ENCODE measurements at places on chromosomes 2 and 18.

DNA sequence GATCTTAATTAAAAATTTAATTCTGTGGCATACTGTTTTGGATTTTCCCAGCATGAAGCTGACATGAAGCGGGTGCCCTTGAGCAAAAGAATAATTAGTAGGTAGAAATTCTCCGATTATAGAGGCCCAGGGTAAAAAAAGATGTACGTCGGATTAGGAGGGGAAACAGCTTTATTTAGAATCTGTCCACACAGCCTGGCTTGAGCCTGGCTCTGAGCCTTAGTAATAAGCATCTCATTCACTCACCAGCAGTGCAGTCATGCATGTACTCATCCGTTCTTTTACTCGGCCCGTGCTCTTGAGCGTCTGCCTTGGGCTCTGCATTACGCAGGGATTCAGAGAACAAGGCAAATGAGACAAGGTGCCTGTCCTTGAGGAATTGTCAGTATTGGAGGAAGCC lies 219.3 kb downstream of the AGAP1 start:
- H3K4me3 ChIP-seq, result no peak overlapping the region
- no peaks in the 10 kb centered on the region for H3K4me1 ChIP-seq
- H3K27me3 ChIP-seq, result no peaks in the 10 kb centered on the region
- DNase-seq, result no peak
- H3K36me3 ChIP-seq, result no peaks in the 10 kb centered on the region

GRCh38 chr2:81266106-81266505 lies 961.6 kb upstream of the LRRTM1 start:
- no peak overlapping the region for H3K27ac ChIP-seq
- H3K4me3 ChIP-seq, result no peak overlapping the region
- no peaks in the 10 kb centered on the region for H3K36me3 ChIP-seq
- peak; percentile 46 for DNase-seq

DNA sequence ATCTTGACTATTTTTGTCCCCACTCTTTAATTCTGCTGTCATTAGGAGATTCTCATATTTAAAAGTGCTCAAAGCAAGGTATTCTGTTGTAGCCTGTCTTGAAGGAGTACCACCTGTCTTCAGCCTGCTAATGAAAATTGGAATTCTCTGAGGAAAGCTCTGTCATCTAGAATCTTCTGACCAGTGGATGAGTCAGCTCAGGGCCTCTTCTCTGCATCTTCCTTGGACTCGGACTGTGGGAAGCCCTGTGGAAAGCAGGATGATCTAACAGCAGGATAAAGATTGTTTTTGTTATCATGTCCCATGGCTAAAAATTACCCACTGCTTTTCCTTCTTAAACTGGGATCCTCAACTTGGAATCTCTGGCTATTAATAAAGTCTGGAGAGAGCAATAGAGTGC lies 18.7 kb upstream of the TMEM200C start:
- H3K27me3 ChIP-seq, result no peaks in the 10 kb centered on the region
- no peaks in the 10 kb centered on the region for H3K36me3 ChIP-seq
- no peak for DNase-seq
- no peak overlapping the region for H3K27ac ChIP-seq

GRCh38 chr2:170170281-170171040 lies 7.5 kb upstream of the MYO3B start:
- H3K27ac ChIP-seq, result no peak overlapping the region
- no peaks in the 10 kb centered on the region for H3K36me3 ChIP-seq
- no peak overlapping the region for H3K4me3 ChIP-seq
- H3K4me1 ChIP-seq, result peaks cover 4% of the 10 kb centered on the region
- H3K27me3 ChIP-seq, result no peaks in the 10 kb centered on the region

GRCh38 chr2:133579274-133579673 lies 11.0 kb upstream of the NCKAP5 start:
- DNase-seq, result no peak
- H3K4me1 ChIP-seq, result no peaks in the 10 kb centered on the region
- H3K36me3 ChIP-seq, result no peaks in the 10 kb centered on the region
- no peaks in the 10 kb centered on the region for H3K27me3 ChIP-seq
- H3K4me3 ChIP-seq, result no peak overlapping the region
- no peak overlapping the region for H3K27ac ChIP-seq

DNA sequence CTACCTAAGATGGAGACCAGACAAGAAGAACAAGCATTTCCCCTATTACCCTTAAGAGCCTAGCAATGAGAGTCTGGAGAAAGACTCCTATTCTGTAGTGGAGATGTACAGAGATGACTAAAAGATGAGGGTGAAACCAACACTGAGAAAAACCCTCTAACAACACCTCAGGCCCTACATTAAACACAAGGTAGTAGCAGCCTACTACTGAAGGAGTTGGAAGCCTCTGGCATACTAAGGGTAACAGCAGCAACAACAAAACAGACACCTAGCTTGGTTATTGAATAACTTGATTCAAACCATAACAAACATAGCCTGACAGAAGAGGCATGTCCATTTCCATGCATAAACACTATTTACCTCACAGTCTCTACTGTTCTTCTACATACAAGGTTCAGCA lies 60.5 kb downstream of the UGP2 start:
- peak overlapping the region; percentile 34 for H3K27ac ChIP-seq
- peaks cover 5% of the 10 kb centered on the region for H3K36me3 ChIP-seq
- H3K4me3 ChIP-seq, result no peak overlapping the region
- DNase-seq, result no peak
- H3K4me1 ChIP-seq, result peaks cover 13% of the 10 kb centered on the region
- H3K27me3 ChIP-seq, result no peaks in the 10 kb centered on the region

- no peak overlapping the region for H3K27ac ChIP-seq
- no peak overlapping the region for H3K4me3 ChIP-seq
- no peak for DNase-seq
Measured at GRCh38 chr2:172013396-172013795, 13.6 kb downstream of the METAP1D start.

DNA sequence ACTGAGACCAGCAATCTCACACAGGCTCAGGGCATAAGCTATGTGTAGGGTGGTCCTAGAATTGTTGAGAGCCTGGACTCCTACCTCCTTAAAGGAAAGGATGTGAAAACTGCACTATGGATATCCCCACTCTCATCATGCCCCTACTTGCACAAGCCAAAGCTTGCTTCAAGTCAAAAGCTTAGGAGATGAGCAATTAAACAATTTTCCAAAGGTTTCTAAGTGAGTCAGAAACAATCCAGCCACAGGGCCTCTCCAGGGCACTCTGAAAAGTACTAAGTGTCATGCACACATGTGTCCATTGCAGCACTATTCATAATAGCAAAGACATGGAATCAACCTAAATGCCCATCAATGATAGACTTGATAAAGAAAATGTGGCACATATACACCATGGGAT lies 215.4 kb downstream of the AFF3 start:
- no peaks in the 10 kb centered on the region for H3K4me1 ChIP-seq
- H3K27ac ChIP-seq, result no peak overlapping the region
- no peak for DNase-seq
- no peak overlapping the region for H3K4me3 ChIP-seq
- H3K36me3 ChIP-seq, result no peaks in the 10 kb centered on the region
- H3K27me3 ChIP-seq, result no peaks in the 10 kb centered on the region

DNA sequence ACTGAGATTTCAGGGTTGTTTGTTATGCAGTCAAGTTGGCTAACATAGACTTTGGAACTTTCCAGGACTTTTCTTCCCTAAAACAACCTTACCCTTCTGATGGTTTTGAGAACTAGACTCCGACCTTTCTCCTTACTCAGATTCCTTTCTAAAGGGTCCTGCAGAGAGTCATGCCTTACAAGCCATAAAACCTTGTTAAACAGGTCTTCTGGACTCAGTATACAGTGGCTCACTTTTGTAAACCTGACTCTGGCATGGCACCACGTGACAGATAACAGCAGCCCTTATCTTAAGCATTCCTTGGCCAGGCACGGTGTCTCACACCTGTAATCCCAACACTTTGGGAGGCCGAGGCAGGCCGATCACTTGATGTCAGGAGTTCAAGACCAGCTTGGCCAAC lies 253.2 kb upstream of the RAB6C start:
- H3K4me1 ChIP-seq, result no peaks in the 10 kb centered on the region
- no peak overlapping the region for H3K27ac ChIP-seq
- H3K36me3 ChIP-seq, result no peaks in the 10 kb centered on the region
- H3K4me3 ChIP-seq, result no peak overlapping the region

GRCh38 chr2:4354678-4355077 lies 651.3 kb downstream of the DCDC2C start:
- H3K4me3 ChIP-seq, result no peak overlapping the region
- H3K36me3 ChIP-seq, result no peaks in the 10 kb centered on the region

DNA sequence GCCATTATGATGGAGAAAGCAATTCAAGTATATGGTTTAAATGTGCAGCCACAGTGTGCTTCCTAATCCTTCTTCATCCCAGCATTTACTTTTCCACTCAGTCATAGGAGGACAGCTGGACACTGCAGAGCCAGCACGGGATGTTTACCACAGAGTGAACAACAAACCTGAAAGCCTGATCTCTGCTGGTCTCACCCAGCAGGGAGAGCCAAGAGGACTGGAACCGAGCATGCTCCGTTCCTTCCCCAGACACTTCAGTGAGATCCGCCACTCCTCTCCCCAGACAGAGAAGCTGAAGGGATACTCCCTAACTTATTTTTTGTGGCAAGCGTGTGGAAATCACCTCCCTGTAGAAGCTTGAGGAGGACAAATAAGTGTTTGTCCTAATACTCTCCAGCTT lies 23.2 kb upstream of the GORASP2 start:
- DNase-seq, result no peak
- H3K4me1 ChIP-seq, result no peaks in the 10 kb centered on the region
- H3K27me3 ChIP-seq, result no peaks in the 10 kb centered on the region
- no peaks in the 10 kb centered on the region for H3K36me3 ChIP-seq
- H3K4me3 ChIP-seq, result no peak overlapping the region

- no peak overlapping the region for H3K4me3 ChIP-seq
- no peaks in the 10 kb centered on the region for H3K36me3 ChIP-seq
- H3K4me1 ChIP-seq, result peaks cover 31% of the 10 kb centered on the region
- H3K27ac ChIP-seq, result no peak overlapping the region
- no peaks in the 10 kb centered on the region for H3K27me3 ChIP-seq
Measured at GRCh38 chr2:54097124-54097523, 18.3 kb upstream of the ACYP2 start.

DNA sequence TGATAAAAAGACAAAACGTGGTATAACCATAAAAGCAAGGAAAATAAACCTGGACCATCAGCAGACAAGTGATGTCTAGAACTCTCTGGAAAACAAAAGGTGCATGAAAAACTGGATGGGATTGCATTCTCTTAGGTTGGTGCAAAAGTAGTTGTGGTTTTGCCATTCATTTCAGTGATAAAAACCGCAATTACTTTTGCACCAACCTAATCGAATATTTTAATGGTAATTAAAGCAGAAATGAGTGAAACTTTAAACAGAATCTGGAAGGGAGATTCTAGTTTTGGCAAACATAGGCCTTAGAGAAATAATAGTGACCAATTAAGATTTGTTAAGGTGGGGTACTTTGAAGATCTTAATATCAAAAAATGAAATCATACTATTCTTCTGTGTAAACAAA lies 800.8 kb upstream of the GYPC start:
- no peak for DNase-seq
- no peaks in the 10 kb centered on the region for H3K4me1 ChIP-seq
- no peaks in the 10 kb centered on the region for H3K36me3 ChIP-seq
- no peak overlapping the region for H3K27ac ChIP-seq
